Renal cortical epithelial cell (primary cell): ENCODE measurements at places on chromosomes 4 and X. TPM values are rescaled to one million over a fixed set of nuclear protein-coding genes. Genes with fewer than 3 reads are reported as not detected.

Gene IL2
- total RNA-seq = not detected in 2 replicates

DNA sequence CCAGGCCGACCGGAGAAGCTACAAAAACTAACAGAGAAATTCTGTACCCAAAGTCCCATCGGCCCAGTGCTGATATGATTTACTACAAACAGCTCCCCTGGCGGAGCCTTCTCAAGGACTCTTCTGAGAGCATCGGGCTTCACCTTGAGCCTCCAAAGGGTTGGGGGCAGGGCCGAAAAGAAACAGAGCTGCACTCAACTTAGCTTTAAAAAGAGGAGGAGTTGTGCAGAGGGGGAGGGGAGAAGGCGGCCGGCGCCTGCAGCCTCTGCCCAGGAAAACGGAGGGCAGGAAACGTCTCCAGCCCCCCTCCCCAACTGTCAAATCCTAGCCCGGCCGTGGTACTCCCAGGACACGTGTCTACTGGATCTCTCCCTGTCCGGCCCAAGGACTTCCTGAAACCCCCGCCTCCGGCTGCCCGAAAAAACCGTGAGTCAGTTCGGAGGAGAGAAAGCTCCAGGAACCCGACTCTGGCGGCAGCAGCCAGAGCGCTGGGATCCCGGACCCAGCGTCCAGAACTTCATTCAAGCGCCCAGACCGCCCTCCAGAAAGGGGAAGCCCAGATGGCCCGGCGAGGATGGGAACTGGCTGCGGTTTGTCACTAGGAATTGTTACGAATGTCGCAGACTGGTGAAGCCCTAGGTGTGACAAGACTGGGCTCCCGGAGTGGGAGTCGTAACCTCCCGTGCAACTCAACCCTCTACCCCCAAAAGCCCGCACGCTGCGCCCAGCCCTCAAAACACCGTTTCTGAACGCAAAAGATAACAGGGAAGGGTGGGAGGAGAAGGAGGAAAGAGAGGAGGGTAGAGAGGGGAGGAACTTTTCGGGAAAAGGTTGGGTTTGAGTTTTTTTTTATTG, 973 bp downstream of the ADAMTS3 start:
- DNase-seq = peak; percentile 89

DNA sequence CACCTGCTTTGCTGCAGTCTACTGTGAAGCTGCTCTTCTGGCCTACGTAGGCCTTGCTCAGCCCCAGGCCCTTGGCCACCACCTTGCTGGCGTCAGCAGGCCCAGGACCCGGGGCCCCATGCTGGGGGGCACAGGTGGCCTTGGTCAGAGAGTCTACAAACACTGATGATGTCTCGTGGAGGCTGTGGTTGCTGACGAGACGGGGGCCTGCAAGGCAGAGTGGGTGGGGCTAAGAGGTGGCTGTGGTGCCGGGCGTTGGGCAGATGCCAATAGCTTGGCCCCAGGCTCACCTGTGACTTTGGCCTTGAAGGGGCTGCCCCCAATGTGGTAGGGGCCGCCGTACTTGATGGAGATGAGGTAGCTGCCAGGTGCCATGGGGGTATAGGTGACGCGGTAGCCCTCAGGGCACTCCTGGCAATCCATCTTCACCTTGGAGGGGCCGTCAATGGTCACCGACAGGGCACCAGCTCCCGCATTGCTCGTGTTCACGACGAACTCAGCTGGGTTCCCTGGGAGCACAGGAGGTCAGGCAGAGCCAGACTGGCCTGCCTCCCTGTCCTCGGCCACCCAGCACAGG, 25.0 kb downstream of the FLNA start:
- DNase-seq = no peak

Gene YY2
- 0.69 and 5.4 TPM in 2 replicates for total RNA-seq

DNA sequence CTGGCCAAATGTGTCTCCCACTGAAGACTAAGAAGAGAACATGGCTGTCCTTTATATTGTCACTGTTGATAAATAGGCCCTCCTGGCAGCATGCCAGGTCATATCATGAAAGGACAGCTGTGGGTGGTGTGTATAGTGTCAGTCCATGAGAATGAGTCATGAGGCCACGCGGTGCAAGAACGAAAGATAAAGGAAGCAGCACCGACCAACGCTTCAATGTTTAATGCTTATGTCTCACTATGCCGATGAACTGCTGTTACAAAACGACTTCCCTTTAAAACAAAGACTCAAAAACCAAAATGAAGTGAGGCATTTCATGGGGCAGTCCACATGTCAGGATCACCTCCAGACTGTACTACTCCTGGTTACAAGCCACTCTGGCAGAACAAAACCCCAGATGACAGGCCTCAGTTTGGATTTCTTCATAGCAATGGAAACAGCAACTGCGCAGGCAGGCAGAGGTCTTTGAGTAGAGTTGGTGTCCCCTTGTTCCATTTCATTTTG, 5.2 kb upstream of the TCEANC start:
- no peak for DNase-seq

- DNase-seq = no peak
Measured at GRCh38 chrX:128439159-128439558, 387.0 kb upstream of the ACTRT1 start.

Gene MAGEC3
- total RNA-seq = not detected in 2 replicates

Gene SYNPO2
- total RNA-seq = 0.35 and 1.2 TPM in 2 replicates

Gene MAGEA8
- not detected in 2 replicates for total RNA-seq

DNA sequence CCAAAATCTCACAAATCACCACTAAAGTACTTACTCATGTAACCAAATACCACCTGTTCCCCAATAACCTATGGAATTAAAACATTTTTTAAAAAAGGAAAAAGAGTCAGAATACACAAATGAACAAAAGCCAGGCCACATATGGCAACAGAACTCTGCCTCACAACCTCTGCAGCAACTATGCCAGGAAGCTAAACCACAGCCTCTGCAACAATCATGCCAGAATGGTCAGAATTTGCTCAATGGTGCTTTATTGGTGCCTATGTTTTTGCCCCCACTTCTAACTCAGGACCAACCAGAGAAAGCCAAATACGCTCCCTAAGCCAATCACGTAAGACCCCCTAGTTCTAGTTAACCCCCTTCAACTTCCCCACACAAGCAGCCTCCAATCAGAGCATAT, 69.6 kb downstream of the HOPX start:
- peak; percentile 41 for DNase-seq

GRCh38 chr4:70754990-70755688, 33.4 kb downstream of the RUFY3 start:
- DNase-seq = no peak

DNA sequence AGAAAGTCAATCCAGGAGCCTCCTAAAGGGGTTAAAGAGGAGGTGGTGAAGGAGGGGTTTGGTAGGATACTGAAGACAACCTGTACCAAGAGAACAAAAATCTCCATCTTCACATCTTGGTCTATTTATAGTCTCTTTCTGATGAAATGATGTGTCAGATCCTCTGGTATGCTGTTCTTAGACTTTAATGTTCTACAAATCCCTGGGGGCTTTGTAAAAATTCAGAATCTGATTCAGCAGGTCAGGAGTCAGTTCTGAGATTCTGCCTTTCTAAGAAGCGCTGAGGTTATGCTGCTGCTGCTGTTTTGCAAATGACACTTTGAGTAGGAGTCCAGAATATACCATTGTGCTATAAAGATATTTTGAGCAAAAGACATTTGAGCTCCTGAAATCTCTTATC, 172.9 kb upstream of the GLRA2 start:
- DNase-seq = peak; percentile 73

DNA sequence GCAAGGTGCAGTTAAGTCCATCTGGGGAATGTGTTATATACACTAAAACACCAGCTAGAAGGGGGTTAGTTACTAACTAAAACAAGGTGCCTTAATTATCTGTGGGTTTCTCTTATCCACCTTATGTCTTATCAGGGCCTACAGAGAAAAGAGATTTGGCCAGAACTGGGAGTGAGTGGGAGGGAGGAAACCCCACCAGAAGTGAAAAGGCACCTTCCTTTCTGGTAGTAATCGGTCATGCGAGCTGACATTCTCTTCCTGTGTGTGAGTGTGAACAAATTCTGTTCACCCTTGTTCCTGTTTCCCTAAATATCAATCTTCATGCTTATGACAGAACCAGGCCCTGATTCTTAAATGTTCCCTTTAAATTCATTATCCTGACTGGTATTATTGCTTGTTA, 43.5 kb downstream of the SRPX2 start:
- DNase-seq = no peak

DNA sequence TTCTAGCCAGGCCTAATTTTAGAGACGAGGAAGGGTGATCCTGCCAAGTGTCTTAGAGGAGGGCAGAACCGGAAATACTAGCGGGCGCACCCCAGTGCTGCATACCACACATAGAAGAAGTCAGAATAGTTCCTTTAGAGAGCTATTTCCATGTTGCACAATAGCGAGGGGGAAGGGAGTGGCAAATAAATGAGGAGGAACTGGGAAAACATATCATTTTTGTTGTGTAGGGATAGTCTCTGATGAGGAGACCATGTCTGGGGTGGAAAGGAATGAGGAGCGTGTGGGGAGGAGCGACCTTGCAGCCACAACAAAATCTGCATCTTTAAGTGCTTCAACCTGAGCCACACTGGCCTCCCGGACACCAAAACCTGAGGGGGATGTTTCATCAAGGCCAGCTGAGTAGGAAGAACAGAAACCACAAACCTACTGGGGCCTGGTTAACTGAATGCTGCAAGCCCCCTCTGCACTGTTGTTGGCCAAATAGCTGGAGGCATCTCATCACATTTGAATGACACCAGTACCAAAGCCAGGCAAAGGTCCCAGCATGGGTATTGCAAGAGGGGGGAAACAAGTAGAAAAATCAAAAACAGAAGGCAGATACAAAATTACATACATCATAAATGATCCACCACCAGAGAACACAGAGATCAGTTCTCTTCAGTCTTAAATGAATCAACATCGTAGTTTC, 26.7 kb upstream of the C1QTNF7 start:
- DNase-seq = peak; percentile 76

Gene NKX3-2
- total RNA-seq = not detected in 2 replicates

DNA sequence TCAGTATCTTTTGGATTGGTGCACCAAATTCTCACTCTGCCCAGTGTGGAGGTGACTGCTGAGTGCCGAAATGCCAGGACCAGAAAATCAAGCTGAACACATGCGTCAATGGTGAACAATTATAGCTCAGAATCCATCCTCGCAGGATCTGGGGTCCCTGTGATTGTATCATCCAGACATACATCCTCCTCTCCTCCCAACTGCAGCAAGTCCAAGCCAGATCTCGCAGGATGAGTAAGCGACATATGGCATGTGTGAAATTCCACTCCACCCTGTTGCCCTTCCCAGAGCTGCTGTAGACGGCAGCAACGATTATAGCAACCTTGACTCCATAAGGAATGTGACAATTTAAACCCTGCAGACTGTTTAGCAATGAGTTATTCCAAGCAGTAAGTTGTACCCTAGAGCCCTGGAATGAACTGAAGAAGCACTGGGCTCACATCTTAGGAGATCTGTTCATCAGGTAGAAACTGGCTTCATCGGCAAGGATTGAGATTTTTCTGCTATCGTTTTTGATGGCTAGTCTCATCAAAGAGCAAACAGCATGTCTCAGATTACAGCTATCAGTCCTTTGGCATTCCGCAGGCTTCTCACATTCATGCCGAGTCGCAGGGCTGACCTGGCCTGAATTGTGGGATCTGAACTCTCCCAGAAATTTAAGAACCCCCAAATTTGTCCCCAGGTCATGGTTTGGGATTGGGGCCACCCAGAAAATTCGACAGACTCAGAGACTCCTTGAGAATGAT, 35.5 kb upstream of the SORBS2 start:
- DNase-seq = peak; percentile 63

- peak; percentile 32 for DNase-seq
Measured at GRCh38 chrX:22060415-22061280, 28.5 kb downstream of the PHEX start.

- peak; percentile 73 for DNase-seq
Measured at GRCh38 chrX:9148615-9149399, 114.9 kb upstream of the FAM9B start.

Gene MAP3K15
- 1.3 and 1.7 TPM in 2 replicates for total RNA-seq

GRCh38 chrX:39721566-39722279, 376.0 kb downstream of the BCOR start:
- DNase-seq = no peak

Gene WNK3
- total RNA-seq = 1.9 and 6.7 TPM in 2 replicates

GRCh38 chr4:152635851-152636250, 43.9 kb downstream of the TMEM154 start:
- no peak for DNase-seq

GRCh38 chr4:185637163-185637875, 102.0 kb upstream of the PDLIM3 start:
- no peak for DNase-seq

Gene NIPAL1
- 8.6 and 11.1 TPM in 2 replicates for total RNA-seq

DNA sequence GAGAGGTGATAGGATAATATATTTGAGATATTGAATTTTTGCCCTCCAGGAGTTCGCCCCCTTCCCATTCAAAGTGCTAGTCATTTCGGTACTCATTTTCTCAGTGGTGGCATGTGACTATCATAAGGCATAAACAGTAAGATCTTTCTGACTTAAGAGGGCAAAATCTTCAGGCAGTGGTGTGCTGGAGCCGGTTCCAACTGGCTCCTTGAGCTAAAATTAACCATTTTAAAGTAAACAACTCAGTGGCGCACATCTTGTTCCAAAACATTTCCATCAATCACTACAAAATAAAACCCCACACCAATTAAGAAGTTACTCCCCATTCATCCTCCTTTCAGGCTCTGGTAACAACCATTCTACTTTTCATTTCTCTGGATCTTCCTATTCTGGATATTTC, 43.3 kb downstream of the LUZP4 start:
- DNase-seq = peak; percentile 22

GRCh38 chrX:11611161-11611560, 54.6 kb downstream of the ARHGAP6 start:
- DNase-seq = no peak

- DNase-seq = no peak
Measured at GRCh38 chr4:181966104-181966551, 277.1 kb upstream of the TENM3 start.

GRCh38 chr4:140219567-140219966, 65.6 kb upstream of the MAML3 start:
- DNase-seq = no peak

- peak; percentile 95 for DNase-seq
Measured at GRCh38 chr4:137678796-137679195, 146.5 kb upstream of the PCDH18 start.

- DNase-seq = peak; percentile 96
Measured at GRCh38 chr4:139988863-139989765, 164.9 kb downstream of the MAML3 start.

- no peak for DNase-seq
Measured at GRCh38 chrX:152928761-152929400, 31.0 kb downstream of the ZNF185 start.

- DNase-seq = peak; percentile 65
Measured at GRCh38 chr4:48141048-48141447, 7.0 kb upstream of the TXK start.

- DNase-seq = no peak
Measured at GRCh38 chr4:149292425-149293007, 523.1 kb downstream of the IQCM start.

GRCh38 chr4:152983221-152983620, 47.1 kb downstream of the FHDC1 start:
- DNase-seq = no peak

- DNase-seq = no peak
Measured at GRCh38 chr4:166839615-166840251, 394.6 kb downstream of the SPOCK3 start.

Gene DAPP1
- 3.4 and 82.3 TPM in 2 replicates for total RNA-seq

DNA sequence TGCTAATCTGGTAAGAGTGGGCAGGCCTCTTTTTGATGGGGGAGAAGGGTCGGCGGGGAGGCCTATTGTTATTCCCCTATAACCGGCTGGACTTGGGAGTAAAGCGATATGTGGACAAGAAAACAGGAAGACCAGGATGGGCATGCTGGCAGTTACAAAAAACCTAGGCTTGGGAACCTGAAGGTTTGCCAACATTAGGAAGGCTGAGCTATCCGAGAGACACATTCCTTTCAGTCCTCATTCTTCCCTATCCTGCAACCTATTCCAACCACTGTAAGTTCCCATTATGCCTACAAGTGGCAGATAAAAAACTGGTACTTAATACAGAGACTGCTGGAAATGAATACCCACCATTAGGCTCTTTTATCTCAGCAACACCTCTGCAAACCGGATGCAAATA, 32.4 kb upstream of the CT47C1 start:
- no peak for DNase-seq
